ENCODE measurements at places on chromosomes 7 and 10. TPM values are rescaled to one million over a fixed set of nuclear protein-coding genes. Genes with fewer than 3 reads are reported as not detected.

- no peak for DNase-seq
These were observed 39.4 kb downstream of the PLXNA4 start for GRCh38 chr7:132536654-132537395.

The PRKAR1B gene
- total RNA-seq: 21.0 TPM

The CDHR3 gene
- total RNA-seq: 148 TPM

DNA sequence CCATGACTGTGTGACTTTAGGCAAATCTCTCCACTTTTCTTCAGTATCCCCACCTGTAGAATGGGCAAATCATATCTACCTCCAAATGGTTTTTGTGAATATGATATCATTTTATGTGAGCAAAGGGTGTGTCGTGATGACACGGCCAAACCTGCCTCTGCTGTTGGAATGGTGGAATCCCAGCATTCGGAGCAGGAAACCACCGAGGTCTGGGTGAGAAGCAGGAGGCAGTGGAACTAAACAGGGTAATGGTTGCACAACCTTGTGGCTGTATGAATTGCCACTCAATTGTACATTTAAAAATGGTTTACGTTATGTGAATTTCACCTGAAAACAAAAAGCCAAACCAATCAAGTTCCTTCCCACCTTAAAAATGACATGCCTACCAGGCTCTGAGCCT, 131.4 kb upstream of the ZMIZ1 start:
- DNase-seq: no peak

The PTN gene
- 4.3 TPM for total RNA-seq
